Urothelium cell line (cell line): ENCODE measurements at places on chromosomes 5 and 9.

DNA sequence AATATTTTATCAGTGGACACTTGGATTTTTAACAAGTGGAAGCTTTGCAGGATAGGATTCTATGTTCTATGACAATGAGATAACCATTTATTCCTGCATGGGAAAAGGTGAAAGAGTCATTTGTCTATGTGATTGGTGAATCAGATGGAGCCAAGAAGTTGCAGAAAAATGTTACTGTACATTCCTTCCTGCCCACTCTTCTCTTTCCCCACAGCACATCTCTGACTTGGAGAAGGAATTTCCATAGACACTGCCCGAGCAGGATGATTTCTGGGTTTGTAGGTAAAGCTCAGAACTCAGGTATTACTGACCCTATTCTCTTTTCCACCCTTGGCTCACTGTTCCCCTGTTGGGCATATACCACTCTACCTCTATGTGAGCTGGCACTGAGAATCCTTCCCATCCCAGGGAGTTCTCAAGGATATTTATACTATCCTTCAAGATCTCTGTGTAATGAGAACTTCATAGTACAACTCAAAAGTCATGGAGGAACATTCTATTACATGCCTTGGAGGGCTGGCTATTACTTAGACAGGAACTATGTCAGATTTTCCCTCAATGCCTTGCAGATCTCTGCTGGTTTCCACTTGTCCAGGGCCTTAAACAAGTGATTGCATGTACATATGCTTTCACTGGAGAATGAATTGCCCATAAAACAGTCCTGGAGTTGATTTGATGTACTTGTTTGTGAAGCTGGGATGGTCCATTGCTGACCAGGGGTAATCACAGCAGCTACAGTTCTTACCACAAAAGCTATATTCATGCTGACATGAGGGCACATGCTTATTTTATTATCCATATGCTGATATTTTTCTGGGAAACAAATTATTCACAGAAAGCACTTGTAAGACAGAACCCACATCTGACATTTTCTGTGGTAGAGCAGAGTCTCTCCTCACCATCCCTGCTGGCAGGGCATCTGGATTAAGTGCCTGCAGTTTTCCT is 24.1 kb downstream of the SLC1A3 start:
- no peak for DNase-seq

DNA sequence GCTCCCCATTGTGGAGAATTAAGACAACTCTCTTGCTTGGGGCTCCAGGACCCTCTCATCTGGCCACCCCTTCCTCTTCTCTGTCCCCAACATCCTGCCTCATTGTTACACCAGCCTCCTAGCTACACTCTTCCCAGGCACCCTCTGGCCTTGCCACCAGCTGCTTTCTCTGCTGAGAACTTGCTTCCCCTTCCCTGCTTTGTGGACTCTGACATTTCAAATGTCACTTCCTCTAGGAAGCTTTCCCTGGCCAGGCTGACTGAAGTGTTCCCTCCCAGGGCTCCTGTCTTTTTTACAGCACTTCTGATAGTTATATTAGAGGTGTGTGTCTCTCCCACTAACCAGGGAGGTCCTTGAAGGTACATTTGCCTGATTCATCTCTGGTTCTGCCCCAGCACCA is 194.0 kb upstream of the KLF4 start:
- DNase-seq = no peak

- no peak for DNase-seq
Measured at GRCh38 chr5:90518661-90519060, 10.7 kb downstream of the LYSMD3 start.

DNA sequence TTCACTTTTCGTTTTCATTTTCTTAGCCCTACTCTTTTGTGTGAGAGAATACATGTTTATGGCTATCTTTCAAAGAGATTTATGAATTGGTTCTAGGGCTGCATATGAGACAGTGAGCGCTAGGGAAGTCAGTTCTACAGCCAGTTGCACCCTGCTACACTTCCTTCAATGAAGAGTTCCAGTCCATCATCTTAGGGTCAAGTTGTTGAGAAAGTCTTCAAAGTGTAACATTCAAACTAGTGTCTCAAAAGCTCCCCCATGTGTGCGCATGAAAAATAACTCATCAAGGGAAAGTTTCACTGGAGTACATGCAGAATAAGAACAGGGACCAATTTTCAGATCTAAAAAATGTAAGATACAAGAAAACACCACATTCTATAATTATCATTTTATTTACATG is 317.2 kb downstream of the DEPDC1B start:
- peak; percentile 24 for DNase-seq

- no peak for DNase-seq
Measured at GRCh38 chr5:155097995-155098394, 84.4 kb downstream of the KIF4B start.

GRCh38 chr9:105385381-105385985 is 62.4 kb upstream of the FSD1L start:
- no peak for DNase-seq

GRCh38 chr5:102823441-102823874 is 68.4 kb downstream of the PAM start:
- DNase-seq = no peak

- DNase-seq = no peak
Measured at GRCh38 chr5:119055294-119055693, 15.6 kb upstream of the DMXL1 start.

DNA sequence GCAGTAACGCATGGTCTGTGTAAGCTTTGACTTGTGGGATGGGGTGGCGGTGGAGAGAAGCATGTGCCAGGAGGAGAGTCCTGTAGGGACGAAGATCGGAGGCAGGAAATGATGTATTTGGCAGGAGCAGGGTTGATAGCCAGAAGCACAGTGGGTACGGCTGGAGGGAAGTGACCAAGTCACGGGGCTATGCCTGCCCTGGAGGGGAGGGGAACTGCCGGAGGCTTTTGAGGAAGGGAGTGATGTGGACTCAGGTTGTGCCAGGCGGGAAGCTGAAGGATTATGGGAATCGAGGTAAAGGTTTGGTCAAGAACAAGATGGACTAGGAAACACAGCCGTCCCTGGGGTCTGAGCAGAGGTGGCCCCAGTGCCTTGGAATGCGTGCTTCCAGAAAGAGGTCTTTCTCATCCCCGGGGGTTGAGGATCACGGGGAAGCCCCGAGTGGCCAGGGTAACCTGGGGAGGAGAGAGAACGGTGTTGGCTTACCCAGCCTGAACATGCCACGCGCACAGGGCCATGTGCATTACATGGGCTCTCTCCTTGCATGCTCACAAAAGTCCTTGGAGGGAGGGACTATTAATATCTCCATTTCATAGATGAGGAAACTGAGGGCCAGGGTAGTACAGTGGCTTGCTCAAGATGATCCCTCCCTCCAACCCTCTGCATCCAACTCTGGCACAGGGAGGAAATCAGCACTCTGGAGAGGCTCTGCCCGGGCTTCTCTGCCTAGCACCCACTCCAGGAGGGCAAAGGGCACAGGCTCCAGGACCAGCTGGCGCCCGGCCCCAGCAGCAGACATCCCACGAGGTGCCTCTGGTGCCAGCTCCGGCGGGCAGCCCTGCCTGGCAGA is 253.8 kb downstream of the PBX3 start:
- DNase-seq = no peak

DNA sequence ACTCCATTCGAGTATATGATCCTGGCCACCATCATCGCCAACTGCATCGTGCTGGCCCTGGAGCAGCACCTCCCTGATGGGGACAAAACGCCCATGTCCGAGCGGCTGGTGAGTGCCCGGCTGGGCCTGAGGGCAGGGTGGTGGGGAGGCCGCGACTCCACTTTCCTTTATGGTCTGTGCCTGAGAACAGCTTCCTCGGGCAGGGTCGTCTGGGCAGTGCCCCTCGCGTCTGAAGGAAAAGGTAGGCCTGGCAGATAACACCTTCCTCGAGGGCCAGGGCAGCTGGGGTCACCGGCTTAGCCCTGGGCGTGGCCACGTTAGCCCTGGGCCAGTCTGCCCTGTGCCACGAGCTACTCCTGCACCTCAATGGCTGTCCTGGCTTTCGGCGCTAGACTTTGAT is 1.5 kb downstream of the CACNA1B start:
- no peak for DNase-seq

- DNase-seq = no peak
Measured at GRCh38 chr9:95048225-95049087, 269.1 kb downstream of the FANCC start.

- no peak for DNase-seq
Measured at GRCh38 chr5:88480245-88480644, 211.6 kb upstream of the TMEM161B start.
